ENCODE measurements at places on chromosomes 6 and 20.

DNA sequence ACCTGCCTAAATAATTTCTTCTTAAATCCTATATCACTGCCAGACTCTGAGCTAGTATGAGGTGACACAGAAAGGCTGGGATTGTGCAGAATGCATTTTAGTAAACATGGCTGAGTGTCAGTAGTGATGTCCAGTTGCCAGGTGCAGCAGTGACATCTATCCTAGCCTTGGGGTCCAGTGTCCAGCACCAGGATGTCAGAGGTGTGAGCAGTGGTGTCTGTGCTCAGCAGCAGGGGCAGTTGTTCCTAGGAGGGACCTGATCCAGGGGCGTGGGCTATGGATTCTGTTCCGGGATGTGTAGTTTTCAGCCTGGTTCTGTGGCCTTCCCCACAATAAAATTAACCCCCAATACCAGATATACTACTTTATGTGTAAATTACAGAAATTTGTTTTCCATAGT is 6.0 kb downstream of the HLA-C start:
- no peak for DNase-seq

- DNase-seq = no peak
Measured at GRCh38 chr20:13755809-13756208, 28.9 kb downstream of the ESF1 start.

- no peak for DNase-seq
Measured at GRCh38 chr6:129793447-129793846, 67.7 kb downstream of the TMEM244 start.

DNA sequence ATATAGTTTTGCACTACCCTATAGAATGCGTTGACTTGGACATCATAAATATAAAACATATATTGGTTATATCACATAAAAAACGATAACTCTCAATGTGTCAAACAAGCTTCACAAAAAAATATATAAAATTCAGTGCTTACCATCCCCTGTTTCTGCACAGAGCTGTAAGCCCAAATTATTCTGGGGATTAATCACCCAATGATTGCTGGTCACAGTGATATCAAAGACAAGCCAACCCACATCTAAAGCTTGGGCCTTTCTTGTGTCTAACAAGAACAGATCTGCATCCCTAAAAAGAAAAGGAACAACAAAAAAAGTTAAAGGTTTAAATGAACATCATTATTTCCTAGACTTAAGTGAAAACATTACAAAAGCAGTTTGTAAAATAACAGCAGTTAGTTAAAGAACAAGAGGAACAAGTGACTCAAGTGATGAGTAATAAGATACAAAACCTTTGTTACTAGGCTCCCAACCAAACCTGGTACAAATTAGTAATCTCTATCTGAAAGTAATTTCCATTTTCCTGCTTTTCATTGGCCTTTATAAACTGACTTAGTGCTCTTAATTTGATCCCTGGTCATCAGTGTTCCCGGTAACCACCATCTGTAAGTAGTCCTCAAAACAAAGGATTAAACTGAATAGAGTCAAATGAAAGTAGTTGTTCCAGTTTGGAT is 81.1 kb downstream of the BMP5 start:
- no peak for DNase-seq

- DNase-seq = no peak
Measured at GRCh38 chr6:141103246-141103645, 1029.5 kb upstream of the GJE1 start.

- no peak for DNase-seq
Measured at GRCh38 chr20:59291740-59292383, 8.5 kb upstream of the EDN3 start.

All from posterior cingulate gyrus (tissue), 11 donors.